ENCODE measurements at places on chromosomes 6 and 20.

- no peak for DNase-seq
Observed at GRCh38 chr20:17648791-17649730, 33.0 kb downstream of the RRBP1 start.

- no peak for DNase-seq
Observed at GRCh38 chr6:159101656-159102055, 56.9 kb upstream of the TAGAP start.

DNA sequence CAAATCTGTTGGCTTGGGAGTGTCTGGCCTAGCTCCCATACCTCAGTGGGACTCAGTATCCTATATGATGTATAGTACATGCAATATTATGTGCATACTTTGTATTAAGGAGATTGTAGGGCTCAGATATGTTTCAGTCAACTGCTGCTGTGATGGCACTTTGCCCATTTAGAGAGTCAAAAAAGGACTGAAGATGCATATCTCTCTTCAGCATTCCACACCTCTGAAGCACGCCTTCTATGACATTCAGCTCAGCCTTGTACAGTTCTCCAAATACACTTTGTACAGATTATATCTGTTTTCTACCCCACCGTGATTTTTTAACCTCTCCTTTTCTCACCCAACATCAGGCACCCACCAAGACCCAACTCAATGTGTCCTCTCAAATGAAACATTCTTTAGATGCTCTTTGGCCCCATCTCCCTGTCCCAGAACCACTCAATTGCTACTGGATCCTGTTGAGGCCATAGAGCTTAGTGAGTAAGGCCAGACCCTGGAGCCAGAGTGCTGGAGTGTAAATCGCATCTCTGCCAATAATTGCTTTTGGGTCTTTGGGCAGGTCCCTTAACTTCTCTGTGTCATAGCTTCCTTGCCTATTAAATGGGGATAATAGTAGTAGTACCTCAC is 15.6 kb downstream of the ENPP1 start:
- DNase-seq, result peak; percentile 23

DNA sequence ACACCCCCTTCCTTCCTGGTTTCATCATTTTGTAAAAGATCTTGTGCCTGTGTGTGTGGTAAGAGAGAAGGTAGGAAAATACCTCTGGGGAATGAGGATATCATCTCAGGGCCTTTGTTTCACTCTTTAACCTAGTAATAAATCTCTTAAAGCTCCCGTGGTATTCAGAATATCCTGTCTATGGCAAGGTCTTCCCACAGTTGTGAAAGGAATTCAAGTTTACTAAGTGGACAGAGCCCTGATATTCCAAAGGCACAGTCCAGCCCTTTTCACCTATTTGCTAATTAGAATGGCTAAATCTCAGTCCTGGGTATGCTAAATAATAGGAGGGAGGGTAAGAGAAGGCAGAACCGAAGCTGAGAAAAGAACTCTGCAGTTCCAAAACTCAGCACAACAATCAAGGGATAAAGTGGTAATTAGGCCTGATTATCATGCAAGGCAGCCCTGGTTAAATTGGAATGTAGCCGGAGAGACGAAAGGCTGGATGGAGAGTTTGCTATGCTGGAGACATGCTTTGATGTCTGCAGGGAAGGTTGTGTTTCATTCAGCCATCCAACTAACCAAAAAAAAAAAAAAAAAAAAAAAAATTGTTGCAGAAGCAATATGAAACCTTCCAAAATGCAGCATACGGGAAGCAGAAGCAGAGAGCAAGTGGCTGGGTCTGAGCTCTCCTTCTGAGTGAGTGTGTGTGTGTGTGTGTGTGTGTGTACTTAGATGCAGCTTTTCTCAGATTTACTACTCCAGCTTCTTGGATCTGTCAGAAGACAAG is 28.5 kb upstream of the PIM1 start:
- peak; percentile 81 for DNase-seq

DNA sequence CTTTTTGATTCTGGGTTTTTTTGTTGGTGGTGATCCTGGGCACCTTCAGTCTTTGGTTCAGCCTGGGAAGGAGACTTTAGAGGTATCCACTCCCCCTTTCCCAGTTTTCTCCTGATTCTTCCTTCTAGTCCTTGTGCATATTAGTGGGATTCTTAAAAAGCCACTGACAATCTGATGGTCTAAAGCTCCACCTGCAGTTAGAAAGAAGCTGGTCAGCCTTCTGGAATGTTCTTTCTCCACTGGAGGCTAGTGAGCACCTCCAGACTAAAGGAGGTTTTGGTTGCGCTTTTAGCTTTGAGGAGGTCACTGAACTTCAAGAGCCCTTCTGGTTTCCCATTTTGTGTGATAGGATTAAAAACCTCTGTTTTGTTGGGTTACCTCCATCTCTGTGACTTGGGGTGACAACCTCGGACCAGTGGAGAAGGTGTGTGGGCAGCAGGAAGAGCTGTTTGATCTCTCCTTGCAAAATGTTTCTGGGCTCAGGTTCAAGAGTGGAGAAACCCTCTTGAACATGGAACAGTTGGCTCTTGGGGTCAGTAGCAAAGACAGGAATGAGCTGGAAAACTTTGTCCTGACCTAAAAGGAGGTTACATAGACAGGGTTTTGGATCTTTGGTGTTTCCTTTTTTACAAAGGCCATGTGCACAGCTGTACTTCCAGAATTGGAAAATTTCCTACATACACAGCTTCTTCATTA is 29.0 kb downstream of the JARID2 start:
- DNase-seq, result peak; percentile 47

DNA sequence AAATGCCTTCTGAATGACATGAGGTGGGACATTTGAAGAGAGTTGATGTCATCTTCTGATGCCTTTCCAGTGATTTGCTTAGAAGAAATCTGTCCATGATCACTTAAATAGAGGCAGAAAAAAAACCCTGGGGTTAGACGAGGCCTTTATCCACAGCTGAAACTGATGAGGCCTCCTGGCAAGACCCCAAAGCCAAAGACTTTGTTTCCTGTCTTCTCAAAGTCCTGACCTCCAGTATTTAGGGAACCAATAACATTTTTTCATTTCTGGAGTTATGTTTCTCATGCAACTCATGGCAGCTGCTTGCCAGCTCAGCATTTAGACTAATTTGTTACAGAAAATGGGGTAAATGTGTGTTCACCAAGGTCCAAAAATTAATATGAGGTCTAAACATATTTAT is 248.0 kb upstream of the PRDM1 start:
- peak; percentile 15 for DNase-seq

DNA sequence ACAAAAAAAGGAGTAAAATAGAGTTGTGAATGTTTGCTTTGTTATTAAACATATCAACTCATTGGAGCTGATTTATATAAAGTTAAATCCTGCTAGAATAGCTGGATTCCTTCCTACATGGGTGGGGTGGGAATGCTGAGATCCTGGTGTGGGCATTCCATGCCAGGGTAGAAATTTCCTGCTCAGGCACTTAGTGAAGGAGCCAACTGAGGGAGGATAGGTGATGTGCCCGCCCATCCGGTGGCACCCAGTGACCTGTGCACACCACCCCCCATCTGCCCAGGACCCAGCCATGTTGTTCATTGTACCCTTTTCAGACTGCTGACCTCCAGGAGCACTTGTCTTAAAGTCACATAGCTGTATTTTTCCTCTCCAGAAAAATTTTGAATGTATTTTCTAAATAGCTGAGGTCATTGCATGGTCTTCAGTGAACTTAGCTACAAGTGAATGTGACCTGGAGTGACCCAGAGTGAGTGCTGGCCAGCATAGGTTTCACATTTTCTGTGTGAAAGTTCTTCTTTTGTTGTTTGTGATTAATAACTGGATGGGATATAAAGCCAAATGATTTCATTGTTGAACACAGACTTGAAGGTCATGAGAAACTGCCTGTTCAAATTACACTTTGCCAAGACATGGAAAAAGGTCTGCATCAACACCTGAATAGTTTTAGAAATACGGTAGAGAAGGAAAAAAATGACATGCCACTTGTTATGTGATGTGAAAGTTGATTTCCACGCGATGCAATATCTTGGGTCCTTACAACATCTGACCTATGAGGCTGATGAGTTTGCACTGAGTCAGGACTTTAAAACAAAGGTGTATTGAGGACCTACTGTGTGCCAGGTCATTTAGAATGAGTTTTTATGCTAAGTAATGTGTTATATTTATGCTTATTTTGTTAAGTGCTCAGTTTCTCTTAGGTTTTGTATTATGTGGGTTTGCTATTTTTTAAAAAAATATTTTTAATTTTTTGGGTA is 77.2 kb downstream of the UTRN start:
- no peak for DNase-seq

DNA sequence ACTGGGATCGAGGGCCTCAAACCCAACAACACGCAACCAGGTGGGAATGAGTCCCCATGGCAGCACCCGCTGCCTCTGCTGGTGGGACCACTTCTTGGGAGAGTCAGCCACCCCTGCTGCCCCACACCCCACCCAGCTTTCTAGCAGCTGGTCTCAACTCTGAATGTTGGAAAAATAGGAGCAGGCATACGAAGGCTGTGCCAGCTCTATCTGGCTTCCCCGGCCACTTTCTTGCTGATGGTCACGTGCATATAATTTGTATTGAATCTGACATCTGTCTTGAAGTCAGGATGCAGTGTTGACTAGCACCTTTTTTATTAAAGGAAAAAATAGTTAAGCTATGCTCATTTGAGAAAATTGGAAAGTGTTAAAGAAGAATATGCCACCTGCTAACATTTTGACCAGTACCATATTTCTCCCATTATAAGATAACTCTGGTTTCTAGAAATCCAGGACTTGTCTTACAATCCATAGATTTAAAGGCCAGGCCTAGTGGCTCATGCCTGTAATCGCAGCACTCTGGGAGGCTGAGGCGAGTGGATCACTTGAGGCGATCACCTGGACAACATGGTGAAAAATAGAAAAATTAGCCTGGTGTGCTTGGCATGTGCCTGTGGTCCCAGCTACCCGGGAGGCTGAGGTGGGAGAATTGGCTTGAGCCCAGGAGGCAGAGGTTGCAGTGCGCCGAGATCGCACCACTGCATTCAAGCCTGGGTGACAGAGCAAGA is 26.9 kb upstream of the MAPRE1 start:
- DNase-seq, result no peak

DNA sequence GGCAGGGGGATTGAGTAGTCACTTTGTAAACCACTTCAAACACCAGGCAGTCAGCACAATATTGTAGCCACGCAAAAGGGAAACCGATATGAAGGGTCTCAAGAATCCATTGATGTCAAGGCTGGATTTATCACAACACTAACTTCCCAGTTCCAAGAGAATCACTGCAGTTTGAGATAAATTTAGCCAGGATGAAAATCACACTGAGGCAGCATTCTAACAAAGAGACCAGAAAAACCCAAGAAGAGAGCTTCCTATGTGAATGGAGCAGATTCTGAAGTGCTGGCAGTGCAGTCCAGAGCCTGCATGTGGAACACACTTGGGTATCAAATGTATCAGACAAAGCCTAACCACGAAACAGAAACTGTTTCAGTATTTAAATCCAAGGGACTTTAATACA is 84.6 kb downstream of the KIF16B start:
- no peak for DNase-seq

DNA sequence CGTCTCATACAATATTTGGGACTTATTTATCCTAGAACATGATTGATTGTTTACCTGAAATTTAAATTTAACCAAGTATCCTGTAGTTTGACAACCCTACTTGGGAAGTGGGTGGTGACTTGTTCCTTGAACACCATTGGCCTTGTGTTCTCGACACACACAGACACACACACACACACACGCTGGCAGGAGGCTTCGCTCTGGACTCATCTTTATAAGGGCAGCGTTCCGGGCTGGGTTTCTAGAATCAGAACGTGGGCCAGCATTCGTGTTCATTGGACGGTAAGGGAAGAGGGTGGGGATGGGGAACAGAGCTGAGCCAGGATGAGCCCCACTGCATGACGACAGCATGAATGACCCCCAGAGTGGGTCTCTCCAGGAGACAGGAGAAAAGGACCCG is 16.2 kb upstream of the SSTR4 start:
- no peak for DNase-seq

DNA sequence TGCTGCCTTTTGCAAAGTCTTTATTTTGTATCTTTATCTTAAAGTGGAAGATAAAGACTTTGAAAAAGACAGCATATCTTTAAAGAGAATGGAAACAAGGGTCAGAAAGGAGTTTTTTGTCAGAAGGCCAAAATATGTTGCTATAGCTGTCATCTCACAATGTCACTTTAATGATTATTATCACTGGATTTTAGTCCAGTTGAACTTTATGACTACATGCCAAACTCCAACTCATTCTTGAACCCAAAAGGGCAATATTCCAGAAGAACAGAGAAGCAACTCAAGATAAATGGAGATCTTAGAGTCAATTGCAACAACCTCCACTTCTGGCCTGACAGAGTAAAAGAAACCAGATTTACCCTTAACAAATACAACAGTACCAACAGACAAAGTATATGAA is 47.3 kb upstream of the CLIC5 start:
- no peak for DNase-seq

- peak; percentile 35 for DNase-seq
Observed at GRCh38 chr20:1876975-1877608, 18.1 kb upstream of the SIRPA start.

- no peak for DNase-seq
Observed at GRCh38 chr6:108846628-108847027, 1.6 kb upstream of the ARMC2 start.

- DNase-seq, result peak; percentile 100
Observed at GRCh38 chr6:16338577-16339264, 100.3 kb downstream of the GMPR start.

- peak; percentile 25 for DNase-seq
Observed at GRCh38 chr20:25470045-25470444, 62.6 kb downstream of the GINS1 start.

DNA sequence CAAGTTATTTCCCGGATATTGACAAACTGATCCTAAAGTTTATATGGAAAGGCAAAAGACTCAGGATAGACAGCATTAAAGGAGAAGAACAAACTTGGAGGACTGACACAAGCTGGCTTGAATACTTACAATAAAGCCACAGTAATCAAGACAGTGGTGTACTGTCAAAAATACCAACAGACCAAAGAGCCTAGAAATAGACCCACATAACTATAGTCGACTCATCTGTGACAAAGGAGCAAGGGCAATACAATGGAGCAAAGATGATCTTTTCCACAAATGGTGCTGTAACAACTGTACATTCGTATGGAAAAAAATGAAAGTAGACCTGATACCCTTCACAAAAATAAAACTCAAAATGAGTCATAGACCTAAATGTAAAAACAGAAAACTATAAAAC is 46.0 kb downstream of the ABHD12 start:
- DNase-seq, result peak; percentile 18

DNA sequence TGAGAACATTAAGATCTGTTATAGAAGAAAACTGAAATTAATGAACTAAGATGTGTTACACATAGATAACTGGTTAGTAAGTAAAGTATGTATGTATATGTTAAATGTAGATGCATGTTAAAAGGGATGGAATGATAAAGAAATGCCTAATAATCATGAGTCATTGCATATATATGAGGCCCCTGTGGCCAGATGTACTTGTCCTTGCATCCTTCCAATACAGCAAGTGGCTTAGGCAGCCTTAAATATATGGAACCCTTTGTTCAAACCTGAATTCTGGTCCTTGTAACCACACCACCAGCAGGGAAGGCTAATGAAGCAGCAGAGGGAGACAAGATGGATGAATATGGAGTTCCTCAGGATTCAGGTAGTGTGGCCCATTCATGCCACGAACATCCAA is 9.8 kb upstream of the AKAP7 start:
- DNase-seq, result peak; percentile 63

All from IMR-90 (cell line).